Bronchial smooth muscle cell (primary cell): ENCODE measurements at places on chromosomes 1 and 21. TPM values are rescaled to one million over a fixed set of nuclear protein-coding genes. Genes with fewer than 3 reads are reported as not detected.

Gene DYNLT5
- total RNA-seq, result 0.16 TPM in 1 of 2 replicates, not detected in the other

Gene LRRC3
- under 0.01 TPM in 2 replicates for total RNA-seq

Gene BCAR3
- 15.0 and 24.9 TPM in 2 replicates for total RNA-seq

Gene OPRD1
- total RNA-seq, result not detected in 2 replicates

Gene SUMO3
- total RNA-seq, result 71.7 and 77.9 TPM in 2 replicates

Gene DRAM2
- 43.5 and 58.5 TPM in 2 replicates for total RNA-seq

Gene SLC16A4
- 47.1 and 119 TPM in 2 replicates for total RNA-seq

Gene USH2A
- under 0.01 TPM in 1 of 2 replicates, not detected in the other for total RNA-seq

Gene NCAM2
- total RNA-seq, result 2.8 and 3.9 TPM in 2 replicates

Gene GJA9
- not detected in 2 replicates for total RNA-seq

Gene ZNF648
- total RNA-seq, result not detected in 2 replicates

Gene OR2L2
- not detected in 2 replicates for total RNA-seq

Gene TNN
- not detected in 2 replicates for total RNA-seq

Gene CCDC28B
- 16.1 and 19.5 TPM in 2 replicates for total RNA-seq

Gene MAN1C1
- 4.1 and 4.4 TPM in 2 replicates for total RNA-seq

Gene KCNA2
- under 0.01 TPM in 2 replicates for total RNA-seq

Gene GBP4
- total RNA-seq, result 0.16 and 0.26 TPM in 2 replicates

Gene KIF2C
- total RNA-seq, result 0.60 and 4.4 TPM in 2 replicates

Gene LCA5L
- total RNA-seq, result 0.32 and 0.52 TPM in 2 replicates

Gene SLC30A10
- 0.32 TPM in 1 of 2 replicates, not detected in the other for total RNA-seq

Gene UBE2Q1
- 20.3 and 25.5 TPM in 2 replicates for total RNA-seq
